G401 (cell line): ENCODE measurements at places on chromosomes 2 and 18. TPM values are rescaled to one million over a fixed set of nuclear protein-coding genes. Genes with fewer than 3 reads are reported as not detected.

GRCh38 chr2:48483506-48483905 is 46.4 kb upstream of the STON1 start:
- no peak for DNase-seq

- DNase-seq, result no peak
These were observed 539.0 kb downstream of the SOX11 start for GRCh38 chr2:6231166-6231565.

DNA sequence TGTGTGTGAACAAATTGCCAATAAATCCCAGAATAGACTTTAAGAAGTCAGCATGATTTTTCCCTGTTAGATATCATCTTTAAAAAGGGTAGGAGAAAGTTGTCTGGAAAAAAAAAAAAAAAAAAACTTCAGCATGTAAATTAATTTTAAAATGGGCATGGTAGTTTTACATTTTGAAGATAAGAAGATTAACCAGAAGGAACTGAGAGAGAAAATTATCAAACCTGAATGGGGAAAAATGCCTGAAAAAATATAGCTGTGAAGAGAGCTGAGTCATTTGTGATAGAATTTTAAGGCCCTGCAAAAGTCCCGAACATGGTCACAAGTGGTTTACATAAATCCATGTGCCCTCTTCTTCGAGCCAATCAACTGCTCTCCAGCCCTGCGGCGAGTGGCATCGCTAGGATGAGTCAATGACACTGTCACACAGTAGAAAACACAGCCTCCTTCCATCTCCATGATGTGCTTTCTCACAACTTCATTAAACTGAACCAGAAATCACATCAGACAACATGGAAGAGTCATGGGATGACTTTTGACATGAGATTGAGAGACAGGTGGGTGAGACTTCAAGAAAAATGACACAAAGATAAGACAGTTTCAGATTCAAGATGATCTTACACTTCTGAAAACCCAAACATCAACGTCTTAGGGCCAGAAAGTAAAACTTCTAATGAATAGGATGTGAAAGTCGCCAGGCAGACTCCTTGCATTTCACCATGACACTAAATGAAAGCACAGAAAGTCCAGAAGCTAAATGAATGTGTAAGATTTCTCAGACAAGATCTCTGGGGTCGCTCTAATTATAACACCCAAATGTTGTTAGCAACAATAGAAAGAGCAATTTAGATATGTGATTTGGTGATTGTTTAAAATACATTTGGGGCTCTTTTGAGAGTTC is 273.0 kb upstream of the ID2 start:
- DNase-seq, result no peak

The TTN gene
- total RNA-seq, result 0.74 and 0.88 TPM in 2 replicates

The ANO7 gene
- total RNA-seq, result 1.1 TPM in 1 of 2 replicates, not detected in the other

- no peak for DNase-seq
These were observed 309.3 kb upstream of the LRRTM4 start for GRCh38 chr2:77831471-77831870.

- no peak for DNase-seq
These were observed 369.4 kb downstream of the PARD3B start for GRCh38 chr2:204914708-204915107.

GRCh38 chr2:210199854-210200253 is 25.4 kb downstream of the ACADL start:
- no peak for DNase-seq

- DNase-seq, result peak; percentile 9
These were observed 96.8 kb upstream of the DNAJC10 start for GRCh38 chr2:182619276-182619675.

The SLC5A7 gene
- not detected in 2 replicates for total RNA-seq

- peak; percentile 52 for DNase-seq
These were observed 277.2 kb downstream of the AGPS start for GRCh38 chr2:177669625-177670330.

The ARHGEF33 gene
- total RNA-seq, result not detected in 2 replicates

The FAHD2B gene
- total RNA-seq, result 30.4 and 38.4 TPM in 2 replicates

The TBR1 gene
- total RNA-seq, result not detected in 2 replicates

DNA sequence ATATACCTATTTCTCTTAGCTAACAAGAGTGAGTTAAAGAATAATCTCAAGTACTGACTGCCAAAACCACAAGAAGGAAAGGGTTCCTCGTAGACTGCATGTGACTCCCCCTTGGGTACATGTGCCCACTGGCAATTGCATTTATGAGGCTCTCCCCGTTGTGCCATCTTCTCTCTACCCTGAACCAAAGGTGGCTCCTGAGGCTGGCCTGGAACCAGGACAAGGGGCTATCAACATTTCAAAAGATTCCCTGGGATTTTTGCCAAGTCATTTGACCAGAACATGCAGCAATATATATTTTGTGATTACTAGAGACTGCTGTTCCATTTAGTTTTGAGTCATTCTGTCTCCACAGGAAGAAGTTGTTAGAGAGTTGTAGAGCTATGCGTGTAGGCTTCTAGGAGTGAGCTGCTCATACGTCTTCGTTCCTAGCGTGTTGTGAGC is 45.8 kb downstream of the LAMA3 start:
- no peak for DNase-seq

DNA sequence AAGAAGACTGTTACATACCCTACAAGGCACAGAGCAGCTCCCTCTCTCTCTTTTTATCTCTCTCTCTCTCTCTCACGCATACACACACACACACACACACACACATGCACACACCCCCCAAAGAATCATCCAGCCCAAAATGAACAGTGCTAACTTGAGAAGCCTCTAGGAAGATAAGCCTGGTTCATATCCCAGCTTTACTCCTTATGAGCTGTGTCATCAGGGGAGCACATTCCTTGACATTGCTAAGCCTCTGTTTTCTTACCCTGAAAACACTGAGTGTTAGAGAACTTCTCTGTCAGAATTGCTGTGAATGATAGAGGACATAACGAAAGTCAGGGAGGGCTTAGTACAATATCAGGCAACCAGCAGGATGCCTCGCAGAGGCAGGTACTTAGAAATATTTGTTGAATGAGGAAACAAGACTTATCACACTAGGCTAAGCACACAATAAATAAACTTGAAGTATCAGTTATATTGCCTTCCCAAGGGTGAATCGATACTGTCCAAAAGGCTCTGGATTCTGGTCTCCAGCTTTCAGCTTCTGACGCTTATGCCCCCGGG is 725.6 kb upstream of the ID2 start:
- DNase-seq, result no peak

GRCh38 chr18:62328586-62329525 is 3.7 kb downstream of the TNFRSF11A start:
- no peak for DNase-seq

GRCh38 chr2:88069117-88069516 is 1.5 kb downstream of the SMYD1 start:
- no peak for DNase-seq

- peak; percentile 10 for DNase-seq
These were observed 41.4 kb downstream of the CHST9 start for GRCh38 chr18:27143580-27144287.

The ZBTB7C gene
- total RNA-seq, result not detected in 2 replicates

The BOLL gene
- not detected in 2 replicates for total RNA-seq

DNA sequence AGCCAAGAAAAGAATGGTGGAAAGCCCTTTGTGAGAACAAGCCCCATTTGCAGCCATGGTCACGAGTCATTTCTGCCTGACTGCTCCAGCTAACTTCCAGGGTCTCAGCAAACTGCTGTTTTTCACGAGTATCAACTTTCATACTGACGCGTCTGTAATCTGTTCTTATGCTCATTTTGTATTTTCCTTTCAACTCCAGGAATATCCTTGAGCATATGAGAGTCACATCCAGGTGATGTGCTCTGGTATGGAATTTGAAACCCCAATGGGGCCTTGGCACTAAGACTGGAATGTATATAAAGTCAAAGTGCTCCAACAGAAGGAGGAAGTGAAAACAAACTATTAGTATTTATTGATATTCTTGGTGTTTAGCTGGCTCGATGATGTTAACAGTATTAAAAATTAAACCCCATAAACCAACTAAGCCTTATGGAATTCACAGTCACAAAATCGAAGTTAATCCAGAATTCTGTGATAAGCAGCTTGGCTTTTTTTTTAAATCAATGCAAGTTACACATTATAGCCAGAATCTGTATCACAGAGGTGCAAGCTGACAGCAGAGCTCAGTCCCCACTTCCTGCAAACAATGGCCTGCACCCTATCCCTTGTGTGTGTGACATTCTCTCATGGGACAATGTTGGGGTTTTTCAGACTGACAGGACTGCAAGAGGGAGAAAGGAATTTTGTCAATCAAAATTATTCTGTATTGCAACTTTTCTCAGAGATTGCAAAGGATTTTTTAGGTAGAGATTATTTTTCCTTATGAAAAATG is 26.1 kb downstream of the SLC14A1 start:
- no peak for DNase-seq

The ANKRD30B gene
- total RNA-seq, result not detected in 2 replicates

- no peak for DNase-seq
These were observed 58.6 kb downstream of the LRP2 start for GRCh38 chr2:169303579-169304305.

- DNase-seq, result no peak
These were observed 3.5 kb downstream of the GDF7 start for GRCh38 chr2:20670315-20671035.

The IGFBP2 gene
- 134 and 159 TPM in 2 replicates for total RNA-seq

GRCh38 chr18:48137374-48138081 is 207.1 kb upstream of the SMAD2 start:
- no peak for DNase-seq

DNA sequence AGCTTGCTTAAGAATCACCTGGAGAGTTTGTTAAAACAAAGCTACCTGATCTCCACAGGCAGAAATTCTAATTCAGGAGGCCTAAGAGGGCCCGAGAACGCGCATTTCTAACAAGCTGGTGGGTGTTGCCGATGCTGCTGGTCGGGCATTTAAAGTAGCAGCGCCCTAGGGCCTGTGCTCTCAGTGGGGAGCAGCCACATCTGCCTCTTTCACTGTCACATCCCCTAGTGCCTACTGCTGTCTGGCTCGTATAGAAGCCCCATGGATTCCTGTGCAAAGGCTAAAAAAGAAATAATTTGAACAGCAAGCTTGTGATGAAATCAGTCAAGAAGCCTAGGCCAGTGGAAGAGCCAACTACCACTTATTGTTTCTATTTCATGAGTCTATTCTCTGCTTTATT is 126.7 kb upstream of the SMIM21 start:
- no peak for DNase-seq

The SLC4A3 gene
- 4.1 and 5.0 TPM in 2 replicates for total RNA-seq

DNA sequence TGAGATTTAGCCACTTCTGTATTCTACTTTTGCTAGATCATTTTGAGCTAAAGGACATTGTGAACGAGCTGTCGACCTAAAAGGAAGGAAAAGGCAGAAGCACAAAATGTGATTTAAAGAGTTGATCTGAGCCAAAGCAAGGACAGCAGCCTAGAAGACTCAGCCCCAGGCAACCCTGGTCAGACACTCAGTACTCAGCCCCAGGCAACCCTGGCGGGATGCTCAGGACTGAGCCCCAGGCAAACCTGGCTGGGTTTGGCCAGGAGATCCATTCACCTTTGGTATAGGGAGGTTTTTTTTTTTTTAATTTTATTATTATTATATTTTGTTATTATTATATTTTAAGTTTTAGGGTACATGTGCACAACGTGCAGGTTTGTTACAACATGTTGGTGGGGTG is 34.3 kb upstream of the PXDN start:
- no peak for DNase-seq

DNA sequence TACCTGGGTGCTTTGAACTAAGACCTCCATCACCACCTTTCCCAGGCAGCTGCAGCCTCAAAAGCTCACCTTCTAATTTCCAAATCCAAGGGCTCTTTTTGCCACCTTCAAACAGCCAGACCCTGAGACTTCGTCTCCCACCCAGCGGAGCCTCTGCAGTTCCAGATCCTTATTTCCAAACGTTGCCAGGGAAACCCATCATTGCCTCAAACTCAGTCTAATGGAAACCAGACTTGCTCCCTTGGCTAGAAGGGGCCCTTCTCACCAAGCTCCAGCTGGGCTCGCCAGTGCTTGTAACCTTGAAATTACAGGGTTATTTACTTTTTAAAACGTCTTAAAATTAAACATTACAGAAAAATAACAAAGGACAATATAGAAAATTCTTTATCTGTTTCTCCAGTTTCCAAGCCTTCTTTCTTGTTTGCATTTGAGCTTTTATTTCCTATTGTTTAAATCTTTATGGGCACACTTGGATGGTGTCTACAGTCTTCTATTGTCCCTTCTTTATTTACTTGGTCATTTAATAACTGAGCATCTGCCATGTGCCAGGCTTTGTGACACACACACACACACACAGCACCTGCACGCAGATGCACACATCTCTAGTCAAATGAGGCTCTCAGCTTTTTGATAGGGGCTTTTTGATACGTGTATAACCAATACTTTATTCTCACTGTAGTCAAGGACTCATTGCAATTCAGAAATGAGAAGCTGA is 36.1 kb downstream of the TRPM8 start:
- no peak for DNase-seq

DNA sequence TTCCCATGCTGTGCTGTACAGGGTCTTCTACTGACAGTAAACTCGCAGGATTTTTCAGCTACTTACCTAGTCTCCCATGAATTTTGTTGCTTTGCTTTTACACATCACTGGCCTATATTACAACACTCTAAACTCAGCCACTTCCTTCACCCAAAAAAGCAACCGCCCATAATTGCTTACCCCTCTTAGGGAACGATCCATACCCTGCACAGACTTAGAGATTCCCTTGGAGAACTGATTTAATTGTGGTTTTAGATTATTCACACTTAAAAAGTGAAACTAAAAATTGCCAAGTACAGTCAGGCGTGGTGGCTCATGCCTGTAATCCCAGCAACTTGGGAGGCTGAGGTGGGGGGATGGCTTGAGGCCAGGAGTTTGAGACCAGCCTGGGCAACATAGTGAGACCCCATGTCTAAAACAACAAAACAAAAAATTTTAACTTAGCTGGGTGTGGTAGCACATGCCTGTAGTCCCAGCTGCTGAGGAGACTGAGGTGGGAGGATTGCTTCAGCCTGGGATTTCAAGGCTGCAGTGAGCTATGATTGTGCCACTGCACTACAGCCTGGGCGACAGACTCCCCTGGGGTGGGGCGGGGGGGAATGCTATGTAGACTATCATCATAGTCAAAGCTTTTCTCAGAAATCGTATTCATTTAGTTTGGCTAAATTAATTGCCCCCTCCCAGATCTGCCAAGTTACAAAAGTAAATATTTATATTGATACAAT is 19.3 kb downstream of the MRPL30 start:
- no peak for DNase-seq

The GPR35 gene
- total RNA-seq, result 0.86 TPM in 1 of 2 replicates, not detected in the other

GRCh38 chr2:238872026-238872425 is 24.1 kb downstream of the TWIST2 start:
- no peak for DNase-seq

The DNER gene
- total RNA-seq, result not detected in 2 replicates

- DNase-seq, result peak; percentile 76
These were observed 104.3 kb downstream of the CSRNP3 start for GRCh38 chr2:165573534-165574461.

The IL1RL1 gene
- total RNA-seq, result not detected in 2 replicates
